H4 (cell line): ENCODE measurements at places on chromosomes 3 and 15. TPM values are rescaled to one million over a fixed set of nuclear protein-coding genes. Genes with fewer than 3 reads are reported as not detected.

The LRRC34 gene
- total RNA-seq: 0.35 and 0.43 TPM in 2 replicates

The GAP43 gene
- total RNA-seq: 0.10 and 1.2 TPM in 2 replicates

The SLC6A1 gene
- total RNA-seq: not detected in 2 replicates

The CNTN4 gene
- total RNA-seq: 2.3 and 3.3 TPM in 2 replicates

DNA sequence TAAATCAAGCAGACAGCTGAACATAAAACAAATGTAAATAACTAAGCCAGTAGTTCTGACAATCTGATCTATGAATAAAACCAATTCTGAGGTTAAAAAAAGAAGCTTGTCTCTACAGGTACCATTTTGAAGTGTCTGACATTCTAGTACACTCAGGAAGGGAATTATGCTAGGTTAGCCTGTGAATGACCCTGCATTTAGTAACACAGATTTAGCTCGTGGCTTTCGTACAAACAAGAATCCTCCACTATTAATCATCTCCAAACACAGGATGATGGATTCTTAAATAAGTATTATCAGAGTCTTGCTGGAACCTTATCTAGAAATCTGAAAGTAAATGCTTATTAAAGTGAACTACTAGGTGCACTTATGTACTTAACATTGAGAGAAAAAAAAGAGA, 1120.1 kb downstream of the ROBO1 start:
- no peak for DNase-seq

DNA sequence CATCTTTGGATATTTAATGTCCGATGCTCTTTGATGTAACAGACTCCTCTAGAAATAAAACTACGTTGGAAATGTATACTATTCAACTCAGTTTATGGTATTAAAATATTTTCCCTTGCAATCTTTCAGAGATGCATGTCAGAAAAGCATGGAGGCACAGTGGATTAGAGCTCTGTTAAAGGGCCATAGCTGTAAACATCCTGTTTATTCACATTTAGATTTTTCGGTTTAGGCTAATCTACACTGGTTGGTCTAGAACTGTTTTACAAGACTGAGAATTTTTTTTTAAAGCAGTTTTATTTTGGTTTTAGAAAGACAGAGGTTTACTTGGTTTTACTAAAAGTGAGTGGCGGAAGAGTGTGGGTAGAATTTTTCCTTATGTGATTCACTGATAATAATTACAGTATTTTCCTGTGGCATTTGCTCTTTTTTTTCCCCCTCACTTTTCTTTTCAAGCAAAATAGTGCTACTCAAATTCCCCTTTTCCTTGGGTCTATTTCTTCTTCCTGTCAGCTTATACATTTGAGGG, 132.1 kb downstream of the IL1RAP start:
- no peak for DNase-seq

DNA sequence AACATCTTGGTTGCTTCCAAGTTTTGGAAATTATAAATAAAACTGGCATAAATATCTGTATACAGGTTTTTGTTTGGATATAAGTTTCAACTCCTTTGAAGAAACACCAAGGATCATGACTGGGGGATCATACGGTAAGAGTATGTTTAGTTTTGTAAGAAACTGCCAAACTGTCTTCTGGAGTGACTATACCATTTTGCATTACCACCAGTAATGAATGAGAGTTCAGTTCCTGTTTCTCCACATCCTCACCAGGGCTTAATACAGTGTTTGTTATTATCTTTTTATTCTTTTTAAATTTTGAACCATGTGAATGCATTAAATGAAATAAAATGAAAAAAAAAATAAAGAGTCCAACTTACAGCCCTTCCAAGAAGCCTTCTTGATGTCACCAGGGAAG, 3.7 kb upstream of the ANKUB1 start:
- no peak for DNase-seq

DNA sequence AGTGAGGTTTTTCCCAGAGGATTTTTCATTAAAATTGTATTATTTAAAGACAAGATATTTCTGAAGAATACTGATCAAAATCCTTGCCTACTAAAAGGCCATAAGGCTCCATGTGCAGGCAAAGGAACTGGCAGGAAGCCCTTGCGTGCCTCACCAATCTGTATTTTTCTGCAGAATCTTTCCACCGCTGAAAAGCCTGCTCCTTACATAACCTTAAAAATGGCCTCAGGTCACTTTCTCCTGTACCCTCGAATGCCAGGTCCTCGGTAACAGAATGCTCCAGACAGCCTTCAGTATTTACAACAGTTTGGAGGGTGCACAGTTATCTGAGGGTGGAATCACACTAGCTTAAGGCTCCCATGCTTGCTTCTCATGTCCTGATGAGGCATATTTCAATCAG, 3.2 kb downstream of the MORC1 start:
- no peak for DNase-seq
